ENCODE measurements at places on chromosomes 16 and 17.

DNA sequence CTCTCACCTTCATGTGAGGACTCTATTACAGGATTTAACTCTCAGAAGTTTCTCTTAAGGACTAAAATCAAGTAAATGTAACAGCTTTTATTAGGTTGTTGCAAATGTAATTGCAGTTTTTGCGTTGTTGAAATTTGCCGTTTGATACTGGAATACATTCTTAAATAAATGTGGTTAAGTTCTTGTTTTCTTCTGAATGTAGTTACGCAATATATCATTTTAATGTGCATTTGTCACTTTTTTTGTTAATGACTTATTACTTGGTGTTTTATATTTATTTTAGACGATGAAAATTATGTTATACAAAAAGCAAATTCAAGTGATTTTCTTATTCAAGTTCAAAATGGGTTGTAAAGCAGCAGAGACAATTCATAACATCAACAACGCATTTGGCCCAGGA, 76.3 kb downstream of the TTC19 start:
- DNase-seq: no peak

GRCh38 chr17:2042390-2042847, 597 bp downstream of the OVCA2 start:
- no peak for DNase-seq

- no peak for DNase-seq
Measured at GRCh38 chr17:40551879-40552768, 13.1 kb downstream of the CCR7 start.

GRCh38 chr17:60352071-60352470, 39.9 kb downstream of the USP32 start:
- DNase-seq: no peak

DNA sequence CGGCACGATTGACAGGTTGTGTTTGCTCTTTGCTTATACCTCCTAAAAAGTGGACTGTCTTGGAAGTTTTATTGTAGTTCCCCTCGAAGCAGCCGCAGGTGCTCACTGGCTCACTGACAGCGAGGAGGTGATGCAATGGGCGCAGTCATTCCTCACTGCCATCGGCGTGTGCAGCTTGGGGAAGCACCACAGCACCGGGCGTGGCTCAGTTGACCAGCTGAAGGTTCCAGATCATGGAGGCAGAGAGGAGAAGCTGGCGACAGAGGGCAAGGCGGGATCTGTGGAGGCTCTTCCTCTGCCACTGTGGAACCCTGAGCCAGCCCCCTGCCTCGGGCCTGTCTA, 72.1 kb upstream of the TNRC6C start:
- no peak for DNase-seq

GRCh38 chr16:77788181-77789084, at the start of gene VAT1L:
VAT1L (plus strand) TSS chr16:77788564; CDS start chr16:77788683, 119 bp downstream.
- DNase-seq: no peak

DNA sequence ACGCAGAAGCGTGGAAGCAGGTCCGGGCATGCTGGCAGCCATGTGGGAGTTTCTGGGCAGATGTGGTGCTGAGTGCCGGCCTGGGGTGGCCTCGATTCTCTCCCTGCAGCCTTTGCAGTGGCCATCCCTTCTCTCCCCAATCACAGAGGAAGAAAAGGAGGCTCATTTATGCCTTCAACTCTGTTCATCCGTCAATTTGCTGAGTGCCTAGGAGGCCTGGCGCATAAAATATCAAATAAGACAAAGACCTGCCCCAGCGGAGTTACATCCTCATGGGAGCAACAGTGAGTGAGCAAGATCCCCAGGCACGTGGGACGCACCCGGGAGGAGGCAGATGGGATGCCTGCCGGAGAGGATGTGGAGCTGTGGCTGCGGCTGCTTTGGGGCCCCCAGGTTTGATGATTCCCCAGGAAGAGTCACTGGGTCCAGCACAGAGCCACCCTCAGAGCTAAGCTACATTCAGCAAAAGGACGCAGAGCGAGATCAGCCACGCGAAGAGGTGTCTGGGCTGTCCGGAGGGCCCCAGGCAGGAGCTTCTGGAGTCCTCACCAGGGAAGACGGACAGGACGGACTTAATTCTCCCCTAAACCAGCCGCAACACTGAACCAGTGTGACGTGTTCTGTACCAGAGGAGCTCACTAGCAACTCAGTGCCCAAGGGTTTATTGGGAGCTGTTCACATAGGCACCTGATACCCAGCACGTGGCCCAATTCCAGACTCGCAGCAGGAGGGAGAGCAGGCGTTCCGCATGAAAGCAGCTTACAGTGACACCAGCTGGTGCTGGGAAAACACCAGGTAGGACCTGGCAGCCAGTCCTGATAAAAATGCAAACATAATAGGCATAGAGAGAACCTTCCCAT, 11.3 kb downstream of the CA5A start:
- no peak for DNase-seq

- no peak for DNase-seq
Measured at GRCh38 chr16:3022684-3023414, 893 bp downstream of the HCFC1R1 start.

GRCh38 chr17:80941743-80942422, 49.8 kb upstream of the CHMP6 start:
- no peak for DNase-seq

GRCh38 chr16:24580665-24581064, 41.3 kb downstream of the RBBP6 start:
- DNase-seq: no peak

GRCh38 chr17:43915559-43915958, 8.2 kb upstream of the MPP2 start:
- no peak for DNase-seq

- no peak for DNase-seq
Measured at GRCh38 chr16:85005285-85006069, 5.9 kb downstream of the ZDHHC7 start.

- no peak for DNase-seq
Measured at GRCh38 chr17:56630202-56630601, 36.7 kb downstream of the NOG start.

DNA sequence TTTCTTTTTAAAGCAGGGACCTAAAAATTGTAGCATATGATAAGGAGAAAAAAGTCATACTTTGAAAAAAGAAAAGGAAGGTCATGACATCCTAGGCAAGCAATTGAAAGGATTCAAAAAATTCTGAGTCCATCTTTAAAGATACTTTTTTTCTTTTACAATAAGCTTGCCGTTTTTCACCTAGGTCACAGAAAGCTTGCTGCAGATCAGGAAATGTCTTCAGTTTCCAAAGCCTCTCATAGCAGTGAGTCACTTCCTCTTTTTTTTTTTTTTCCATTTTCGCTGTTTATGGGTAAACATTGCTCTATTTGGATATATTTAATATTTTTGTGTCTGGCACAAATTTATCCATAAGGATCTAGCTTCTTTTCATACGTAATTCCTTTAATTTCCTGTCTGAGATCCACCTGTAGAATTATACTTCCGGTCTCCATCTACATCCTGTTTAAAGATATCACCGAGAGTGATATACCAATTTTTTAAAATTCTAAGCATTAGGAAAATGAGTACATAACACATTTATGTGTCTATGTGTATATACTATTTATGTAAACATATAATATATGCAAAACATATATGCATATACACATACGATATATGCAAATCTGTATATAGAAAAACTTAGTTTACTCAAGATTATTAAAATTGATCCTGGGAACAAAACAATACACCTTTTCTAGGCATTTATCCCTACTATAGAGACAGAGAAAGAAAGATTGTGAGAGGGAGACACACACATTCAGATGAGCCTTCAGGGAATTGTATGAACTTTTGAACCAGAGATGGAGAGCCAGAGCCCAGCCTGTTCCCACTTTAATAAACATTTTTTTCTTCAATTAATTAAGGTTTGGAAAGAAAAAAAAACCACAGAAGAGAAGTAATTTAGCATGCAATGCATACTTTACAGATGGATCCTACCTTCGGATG, 134.4 kb downstream of the SKAP1 start:
- no peak for DNase-seq

DNA sequence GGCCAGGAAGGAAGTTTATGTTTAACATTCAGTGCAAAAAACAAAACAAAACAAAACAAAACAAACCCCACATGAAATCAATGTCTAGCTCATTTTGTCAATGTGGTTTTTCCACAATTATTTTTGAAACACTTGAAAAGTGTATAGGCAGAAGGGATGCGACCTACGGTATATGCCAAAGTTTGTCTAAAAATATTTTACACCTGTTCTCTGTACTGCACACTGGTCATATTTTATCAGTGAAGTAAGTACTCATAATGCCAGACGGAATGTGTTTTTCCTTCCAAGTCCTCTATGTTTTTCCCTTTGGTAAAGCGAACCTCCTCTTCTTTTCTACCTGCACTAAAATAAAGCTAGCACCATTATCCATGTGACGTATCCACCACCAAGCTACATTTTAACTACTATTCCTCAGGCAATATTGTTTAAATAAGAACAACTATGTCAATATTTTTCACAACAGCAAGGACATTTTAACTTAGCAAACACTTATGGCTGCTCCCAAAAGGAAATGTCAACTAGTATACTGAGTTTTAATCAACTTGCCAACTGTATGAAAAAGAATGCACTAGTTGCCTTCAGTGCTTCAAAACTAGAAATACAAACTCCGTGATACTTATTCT, 10.3 kb downstream of the TOB1 start:
- no peak for DNase-seq

DNA sequence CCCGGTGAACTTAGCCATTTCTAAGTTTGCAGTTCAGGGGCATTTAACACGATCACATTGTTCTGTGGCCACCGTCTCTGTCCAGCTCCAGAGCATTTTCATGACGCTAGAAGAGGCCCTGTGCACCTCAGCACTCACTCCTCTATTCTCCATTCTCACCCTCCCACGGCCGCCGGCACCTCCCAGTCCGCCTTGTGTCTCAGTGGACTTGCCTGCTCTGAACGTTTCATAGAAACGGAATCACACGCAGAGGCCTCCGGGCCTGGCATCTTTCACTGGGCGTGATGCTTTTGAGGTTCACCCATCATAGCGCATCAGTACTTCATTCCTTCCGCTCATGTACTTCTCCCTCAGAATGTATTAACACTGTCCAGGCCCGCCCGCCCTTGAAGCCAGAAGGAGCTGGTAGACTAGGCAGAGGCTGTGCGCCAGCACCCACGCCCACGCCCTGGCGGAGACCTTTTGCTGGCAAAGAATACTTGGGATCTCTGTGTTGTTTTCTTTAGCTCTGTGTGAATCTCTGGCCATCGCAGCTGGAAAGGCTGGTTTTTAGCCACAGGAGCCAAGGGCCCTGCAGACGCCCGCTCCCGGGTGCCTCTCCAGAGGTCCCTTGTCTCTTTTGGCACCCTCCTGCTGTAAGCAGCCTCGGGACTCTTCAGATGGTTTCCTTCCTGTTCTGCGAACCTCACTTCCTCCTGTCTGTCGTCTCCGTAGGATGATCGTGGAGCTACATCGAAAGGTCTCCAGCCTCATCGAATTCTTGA, 23.4 kb upstream of the JPT2 start:
- no peak for DNase-seq

GRCh38 chr17:82752371-82753200, 721 bp downstream of the TBCD start:
- no peak for DNase-seq

DNA sequence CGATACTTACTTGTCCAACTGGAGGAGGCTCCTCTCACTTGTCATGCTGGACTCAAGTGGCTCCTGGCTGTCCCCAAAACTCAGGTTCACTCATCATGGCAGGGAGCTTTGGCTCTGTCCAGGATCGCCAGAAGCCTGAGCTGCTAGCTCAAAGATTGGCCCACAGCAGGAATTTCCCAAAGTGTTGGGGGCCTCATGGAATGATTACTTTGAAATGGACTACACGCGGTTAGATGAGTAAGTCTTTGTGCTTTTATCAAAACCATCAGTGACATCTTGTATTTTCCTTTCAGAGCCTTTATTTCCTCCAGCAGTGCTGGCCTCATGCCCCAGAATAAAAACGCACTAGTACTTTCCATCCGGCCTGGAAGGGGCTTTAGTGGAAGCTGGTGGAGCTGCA, 29.2 kb upstream of the PHB1 start:
- DNase-seq: no peak

DNA sequence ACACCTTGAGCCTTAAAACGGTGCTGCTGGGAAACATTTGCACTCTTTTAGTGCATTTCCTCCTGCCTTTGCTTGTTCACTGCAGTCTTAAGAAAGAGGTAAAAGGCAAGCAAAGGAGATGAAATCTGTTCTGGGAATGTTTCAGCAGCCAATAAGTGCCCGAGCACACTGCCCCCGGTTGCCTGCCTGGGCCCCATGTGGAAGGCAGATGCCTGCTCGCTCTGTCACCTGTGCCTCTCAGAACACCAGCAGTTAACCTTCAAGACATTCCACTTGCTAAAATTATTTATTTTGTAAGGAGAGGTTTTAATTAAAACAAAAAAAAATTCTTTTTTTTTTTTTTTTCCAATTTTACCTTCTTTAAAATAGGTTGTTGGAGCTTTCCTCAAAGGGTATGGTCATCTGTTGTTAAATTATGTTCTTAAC, 4.4 kb downstream of the SOX9 start:
- DNase-seq: no peak

DNA sequence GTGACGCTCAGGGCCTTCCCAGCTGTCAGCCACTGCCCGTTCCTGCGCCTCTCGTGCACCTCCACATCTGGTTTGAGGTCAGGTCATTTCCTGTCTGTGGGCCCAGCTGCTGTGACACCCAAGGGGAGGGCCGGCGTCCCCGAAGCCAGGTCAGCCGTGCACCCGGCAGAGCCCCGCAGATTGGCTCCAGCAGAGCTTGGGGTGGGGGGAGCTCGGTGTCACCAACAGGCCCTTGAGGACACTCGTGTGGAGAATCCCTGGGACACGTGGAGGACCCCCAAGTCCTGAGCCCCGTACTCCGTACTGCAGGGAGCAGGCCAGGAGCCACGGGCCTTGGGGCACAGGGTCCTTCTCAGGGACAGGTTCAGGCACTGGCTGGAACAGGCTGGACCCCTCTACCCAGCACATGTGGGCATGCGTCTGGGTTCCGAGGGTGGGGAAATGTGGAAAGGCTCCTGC, 4.8 kb downstream of the SPATA2L start:
- no peak for DNase-seq

GRCh38 chr17:17698869-17699351, 17.7 kb downstream of the RAI1 start:
- DNase-seq: no peak

GRCh38 chr16:89485701-89486246, 4.6 kb downstream of the ANKRD11 start:
- no peak for DNase-seq

GRCh38 chr17:78939615-78940014, 14.4 kb upstream of the TIMP2 start:
- DNase-seq: no peak

- DNase-seq: no peak
Measured at GRCh38 chr16:82421851-82422250, 204.9 kb upstream of the CDH13 start.

- DNase-seq: no peak
Measured at GRCh38 chr17:80791758-80792284, 199.8 kb upstream of the CHMP6 start.

GRCh38 chr16:2155977-2156848, 631 bp downstream of the TRAF7 start:
- DNase-seq: no peak

- no peak for DNase-seq
Measured at GRCh38 chr17:49698005-49698404, 9.8 kb downstream of the SLC35B1 start.

- no peak for DNase-seq
Measured at GRCh38 chr17:78383725-78384471, 5.4 kb downstream of the PGS1 start.

- DNase-seq: peak; percentile 35
Measured at GRCh38 chr17:50956750-50957523, 90.8 kb upstream of the TOB1 start.

GRCh38 chr16:28473714-28474265, 1.7 kb upstream of the NPIPB7 start:
- DNase-seq: no peak

- no peak for DNase-seq
Measured at GRCh38 chr16:86621966-86622365, 43.6 kb downstream of the FOXL1 start.

- no peak for DNase-seq
Measured at GRCh38 chr17:65202844-65203571, 65.8 kb downstream of the RGS9 start.
